Daoy (cell line): ENCODE measurements at places on chromosomes 2 and 18.
A peak's percentile ranks its signal among the peaks of the same experiment; 100 is the strongest.

- DNase-seq, result no peak
These were observed 69.7 kb upstream of the BOD1L2 start for GRCh38 chr18:57077005-57077765.

DNA sequence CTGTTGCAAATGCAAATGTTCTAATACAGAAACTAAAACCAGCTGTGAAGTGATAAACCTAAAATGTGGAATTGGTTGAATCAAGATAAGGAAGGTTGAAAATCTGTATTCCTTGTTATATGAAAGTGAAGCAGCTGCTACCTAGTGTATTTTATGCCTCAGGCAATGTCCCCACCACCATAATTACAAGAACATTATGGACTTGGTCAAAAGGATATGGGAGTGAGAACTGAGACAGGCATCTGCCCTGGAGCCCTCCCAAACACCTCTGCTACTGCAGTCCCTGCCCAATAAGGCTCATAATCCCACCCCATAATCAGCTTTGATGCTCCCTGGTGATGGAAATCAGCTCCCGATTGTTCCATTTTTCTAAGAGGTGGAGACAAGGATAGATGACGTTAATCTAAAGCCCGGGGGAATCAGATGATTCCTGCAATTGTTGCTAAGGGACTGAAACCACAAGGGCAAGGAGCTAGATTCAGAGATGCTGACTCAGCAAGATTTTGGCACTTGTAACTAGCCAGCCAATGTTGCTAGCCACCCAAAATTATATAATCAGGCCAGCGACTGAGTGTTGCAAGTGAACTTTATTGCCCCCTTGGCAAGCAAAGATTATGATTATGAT is 69.5 kb downstream of the EVA1A start:
- DNase-seq, result no peak

DNA sequence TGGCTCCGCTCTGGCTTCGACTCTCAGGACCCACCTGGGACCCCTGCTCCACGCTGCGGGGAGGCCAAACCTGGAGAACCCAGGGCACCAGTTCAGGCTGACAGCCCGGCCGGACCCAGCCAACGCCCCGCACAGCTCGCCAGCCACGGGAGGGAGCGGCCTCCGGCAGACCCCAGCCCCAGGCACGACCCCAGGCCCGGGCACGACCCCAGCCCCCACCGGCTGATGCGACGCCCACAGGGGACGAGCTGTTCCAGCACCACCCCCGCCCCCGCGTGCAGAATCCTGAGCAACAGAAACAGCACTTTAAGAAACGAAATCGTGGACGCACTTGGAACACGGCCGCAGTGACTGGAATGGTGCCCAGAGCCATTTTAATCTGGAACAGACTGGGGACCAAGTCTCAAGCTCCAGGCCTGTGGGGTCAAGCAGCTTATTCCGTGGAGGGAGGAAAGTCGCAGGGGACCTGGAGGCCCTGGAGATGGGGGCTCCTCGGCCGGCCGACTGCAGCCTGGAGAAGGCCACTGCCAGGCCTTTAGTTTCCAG is 74.2 kb downstream of the MBP start:
- DNase-seq, result no peak

DNA sequence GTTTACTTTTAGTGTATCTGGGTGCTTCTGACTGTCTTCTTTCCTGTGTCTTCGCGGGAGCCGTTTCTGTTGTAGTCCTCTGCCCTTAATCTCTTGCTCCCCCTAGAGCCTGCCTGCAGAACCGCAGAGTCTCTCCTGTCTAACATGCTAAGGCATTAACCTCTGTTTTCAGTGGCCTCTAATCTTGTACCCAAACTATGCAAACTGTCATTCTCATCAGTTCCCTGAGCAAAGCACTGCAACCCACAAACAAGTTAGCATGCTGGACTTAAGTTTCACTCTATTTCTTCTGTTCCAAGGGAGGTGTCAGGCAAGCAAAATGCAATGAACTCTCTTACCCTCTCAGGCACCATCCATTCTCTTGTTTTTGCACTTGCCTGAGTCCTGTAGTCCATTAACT is 138.4 kb downstream of the OTX1 start:
- peak; percentile 53 for DNase-seq

DNA sequence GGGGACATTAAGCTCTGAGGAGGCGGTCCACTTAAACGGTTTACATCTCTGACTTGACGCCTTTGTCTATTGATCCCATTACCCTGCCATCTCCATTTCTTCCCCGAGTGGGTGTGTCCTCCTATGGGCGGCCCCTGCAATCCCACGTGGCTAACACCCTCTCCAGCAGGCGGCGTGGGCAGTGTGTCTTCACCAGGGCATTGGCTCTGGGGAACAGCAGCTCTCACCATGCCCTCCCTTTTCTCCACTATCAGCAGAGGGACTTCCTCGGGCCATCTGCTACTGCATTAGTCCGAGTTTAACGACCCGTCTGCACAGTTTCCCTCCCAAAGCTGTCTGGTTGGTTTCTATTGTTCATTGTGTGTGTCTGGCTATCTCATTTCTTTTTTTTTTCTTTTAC is 511.9 kb upstream of the NRP2 start:
- no peak for DNase-seq

DNA sequence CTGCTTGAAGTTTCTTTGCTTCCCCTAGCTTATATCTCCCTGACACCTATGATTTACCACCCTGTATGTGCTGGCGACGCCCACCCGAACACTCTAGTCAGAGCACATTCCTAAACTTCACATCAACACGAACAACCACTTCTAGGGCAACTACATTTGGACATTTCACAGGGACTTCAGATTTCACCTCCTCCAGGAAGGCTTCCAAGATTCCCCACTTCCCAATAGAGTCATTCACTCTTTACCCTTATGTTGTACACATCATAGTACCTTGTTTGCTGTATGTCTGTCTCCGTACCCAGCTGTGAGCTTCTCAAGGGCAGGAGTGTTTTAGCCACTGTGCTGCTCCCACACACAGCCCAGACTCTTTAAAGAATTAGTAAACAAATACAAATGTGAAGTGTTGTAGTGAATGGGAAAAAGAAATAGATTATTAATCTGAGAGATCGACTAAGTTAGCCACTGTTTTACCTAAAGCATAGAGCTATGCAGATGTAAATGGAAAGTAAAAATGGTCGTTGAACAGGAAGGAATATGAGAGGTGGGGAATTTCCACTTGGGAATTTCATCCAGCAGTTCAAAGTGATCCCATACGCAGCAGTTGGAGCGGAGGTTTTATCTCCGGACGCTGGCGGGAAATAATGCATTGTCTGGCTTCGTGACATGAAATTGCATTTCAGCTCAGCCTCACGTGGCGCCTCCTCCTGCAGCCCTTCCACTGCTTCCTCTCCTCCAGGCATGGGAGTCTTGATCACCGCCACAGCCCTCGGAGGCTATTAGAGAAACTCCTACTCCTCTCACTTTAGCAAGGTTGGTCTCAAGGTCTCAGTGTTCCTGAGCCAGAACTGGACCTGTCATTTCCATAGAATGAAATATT is 233.4 kb upstream of the COPS8 start:
- DNase-seq, result no peak

DNA sequence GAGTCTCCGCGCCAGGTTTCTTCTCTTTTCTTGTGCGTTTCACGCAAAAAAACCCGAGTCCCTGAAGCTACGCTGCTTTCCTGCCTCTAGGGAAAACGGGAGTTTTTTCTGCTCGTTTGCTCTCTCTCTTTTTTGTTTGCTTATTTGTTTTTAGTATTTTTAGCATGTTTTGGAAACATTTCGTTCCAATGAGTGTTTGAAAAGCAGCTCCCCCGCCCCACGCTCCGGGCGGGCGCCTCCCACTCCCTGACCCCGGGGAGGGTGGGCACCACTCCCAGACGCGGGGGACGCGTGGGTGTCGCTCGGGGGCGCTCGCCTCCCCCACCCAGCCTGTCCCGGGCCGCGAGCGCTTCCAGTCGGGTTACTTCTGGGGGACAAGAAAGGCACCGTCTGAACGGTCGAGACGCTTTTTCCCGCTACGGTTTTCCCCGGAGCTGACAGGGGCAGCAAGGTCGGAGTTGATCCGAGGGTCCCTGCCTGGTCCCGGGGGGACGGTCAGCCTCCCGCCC is 446 bp upstream of the EFHD1 start:
- DNase-seq, result no peak

DNA sequence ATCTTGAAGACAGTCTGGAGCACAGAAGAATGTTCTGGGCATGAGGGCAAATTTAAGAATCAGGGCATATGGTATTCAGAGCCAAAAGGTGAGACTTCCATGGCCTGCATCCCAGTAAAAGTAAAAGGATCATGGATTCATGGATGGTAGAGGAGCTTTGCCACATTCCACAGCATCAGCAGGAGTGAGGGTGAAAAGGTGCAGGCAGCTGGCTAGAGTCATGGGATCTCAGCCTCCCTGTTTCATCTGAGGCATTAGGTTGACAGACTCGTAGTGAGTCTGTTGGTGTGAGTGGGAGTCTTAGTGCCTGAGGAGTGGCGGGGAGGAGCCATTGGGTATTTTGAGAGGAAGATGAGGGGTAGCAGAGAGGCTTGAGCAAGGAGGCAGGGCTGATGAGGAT is 301.6 kb downstream of the CYP26B1 start:
- no peak for DNase-seq

DNA sequence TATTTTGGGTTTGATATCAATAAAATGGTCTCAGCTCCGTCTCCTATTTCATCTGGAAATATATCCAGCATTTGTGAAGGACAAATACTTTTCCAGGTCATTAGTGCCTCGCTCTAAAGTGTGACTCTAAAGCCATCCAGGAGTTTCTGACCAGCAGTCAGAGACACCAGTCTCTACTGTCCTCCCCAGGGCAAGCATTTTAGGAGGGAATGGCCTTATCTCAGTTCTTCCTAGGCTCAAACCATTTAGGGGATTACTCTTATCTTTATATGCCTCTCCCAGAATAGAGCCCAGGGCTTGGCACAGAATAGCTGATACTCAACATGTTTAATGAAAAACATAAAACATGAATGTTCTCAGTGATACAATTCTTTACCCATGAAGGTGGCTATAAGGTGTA is 187.6 kb downstream of the NAPG start:
- DNase-seq, result no peak

DNA sequence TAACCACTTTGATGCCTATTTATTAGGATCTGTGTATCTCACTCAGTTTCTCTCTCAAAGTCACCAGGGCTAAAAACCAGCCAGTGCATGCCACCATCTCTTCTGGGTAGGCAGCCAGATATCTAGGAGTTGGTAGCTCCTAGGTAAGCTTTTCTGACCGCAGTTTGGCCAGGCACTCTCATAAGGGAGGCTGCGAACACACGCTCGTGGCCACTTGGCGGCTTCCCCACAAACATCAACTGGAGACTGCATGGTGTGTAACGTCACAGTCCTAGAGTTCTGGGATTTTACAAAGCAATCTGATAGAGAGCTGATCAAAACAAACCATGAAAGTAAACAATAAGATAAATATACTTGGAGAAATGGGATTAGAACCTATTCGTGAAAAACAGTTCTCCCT is 424.3 kb upstream of the ACVR2A start:
- DNase-seq, result no peak

GRCh38 chr2:232523682-232524597 is 2.0 kb upstream of the CHRND start:
- peak; percentile 62 for DNase-seq

GRCh38 chr2:96891591-96892333 is 21.9 kb upstream of the SEMA4C start:
- DNase-seq, result peak; percentile 66

DNA sequence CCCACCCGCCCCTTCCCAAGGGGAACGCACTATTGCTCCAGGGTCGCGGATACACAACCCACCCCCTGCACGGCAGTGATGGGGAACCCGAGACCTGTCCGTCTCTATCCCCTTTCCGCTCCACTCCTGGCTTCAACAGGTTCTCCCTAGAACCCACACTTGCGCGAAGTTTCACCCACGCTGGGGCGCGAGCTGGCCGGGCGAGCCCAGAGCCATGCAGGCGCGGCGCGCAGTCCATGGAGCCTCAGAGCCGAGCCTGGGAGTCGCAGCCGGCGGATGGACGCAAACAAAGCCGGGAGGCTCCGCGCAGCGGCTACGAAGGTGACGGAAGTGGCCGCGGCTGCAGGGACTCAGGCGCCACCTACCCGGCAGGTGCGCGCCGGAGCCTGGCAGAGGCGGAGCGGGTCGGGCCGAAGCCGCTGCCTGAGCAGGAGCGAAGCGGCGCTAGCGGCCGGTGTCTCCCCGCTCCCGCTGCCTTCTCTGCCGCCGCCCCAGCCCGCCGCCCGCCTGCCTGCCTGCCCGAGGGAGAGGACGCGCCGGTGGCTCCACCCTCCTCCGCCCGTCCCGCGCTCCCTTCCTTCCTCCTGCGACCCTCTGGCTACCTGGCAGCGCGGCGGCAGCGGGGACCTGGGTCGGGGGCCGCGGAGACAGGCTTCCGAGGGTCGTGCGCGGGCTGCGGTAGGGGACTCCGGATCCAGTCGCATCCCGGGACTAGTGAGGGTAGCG is 14.0 kb downstream of the ALPG start:
- DNase-seq, result no peak

DNA sequence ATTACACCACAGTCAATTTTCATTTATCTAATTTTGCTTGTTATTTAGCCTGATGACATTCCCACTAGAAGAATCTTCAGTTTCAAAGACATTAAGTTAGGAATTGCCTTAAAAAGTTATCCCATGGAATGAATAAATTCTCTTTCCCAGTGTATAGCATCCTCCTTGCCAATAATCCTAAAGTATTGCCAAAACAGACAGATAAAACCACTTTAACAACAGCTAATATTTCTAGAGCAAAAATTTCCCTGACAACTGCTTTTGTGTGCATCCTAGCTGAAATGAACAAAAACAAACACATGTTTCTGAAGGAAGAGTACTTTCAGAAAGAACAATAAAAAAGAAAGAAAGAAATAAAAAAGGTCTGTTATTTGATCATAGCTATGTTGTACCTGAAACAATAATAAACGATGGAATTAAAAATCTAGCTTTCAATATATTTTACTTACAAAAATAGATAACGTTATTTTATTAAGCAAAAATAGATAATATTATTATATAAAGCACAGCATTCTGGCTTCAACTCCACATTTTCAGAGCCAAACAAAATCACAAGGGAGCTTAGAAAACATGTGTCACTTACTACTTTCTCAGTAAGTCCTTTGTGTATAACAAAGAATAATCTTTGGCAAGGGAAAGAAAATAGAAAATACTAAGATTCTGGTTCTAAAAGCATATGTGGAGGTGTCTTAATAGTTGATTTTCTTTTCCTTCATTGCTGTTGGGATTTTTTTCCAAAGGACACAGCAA is 939.0 kb upstream of the CRIM1 start:
- DNase-seq, result no peak

DNA sequence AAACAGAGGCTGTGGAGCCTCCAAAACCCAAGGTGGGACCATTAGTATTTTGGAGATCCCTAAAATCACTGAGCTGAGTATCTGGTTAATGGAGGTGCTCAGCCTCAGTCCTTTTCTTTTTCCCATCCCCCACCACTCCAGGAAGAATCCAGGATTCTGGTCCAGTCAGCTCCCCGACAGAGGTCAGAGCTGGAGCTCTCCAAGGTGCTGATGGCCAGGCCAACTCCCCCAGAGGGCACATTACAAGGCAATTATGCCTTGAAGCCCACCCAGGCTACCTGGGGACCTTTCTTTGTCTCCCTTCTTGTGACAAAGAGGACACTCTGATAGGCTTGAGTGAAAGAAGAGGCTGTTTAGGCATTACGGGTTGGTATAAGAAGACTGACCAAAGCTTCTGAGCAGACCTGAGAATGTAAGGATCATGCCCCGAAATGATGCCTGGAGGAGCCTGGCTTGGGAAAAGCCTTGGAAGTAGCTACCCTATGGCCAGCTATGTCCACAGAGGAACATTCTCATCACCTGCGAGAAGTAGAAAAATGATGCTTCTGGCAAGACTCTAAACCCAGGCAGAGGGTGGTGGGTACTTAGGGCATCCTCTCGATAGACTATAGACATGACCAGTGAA is 102.5 kb upstream of the LDAH start:
- DNase-seq, result no peak

GRCh38 chr2:141887363-141887762 is 243.5 kb downstream of the LRP1B start:
- DNase-seq, result no peak

GRCh38 chr2:66721776-66722175 is 286.9 kb downstream of the MEIS1 start:
- no peak for DNase-seq
